ENCODE measurements at places on chromosomes 16 and 17. TPM values are rescaled to one million over a fixed set of nuclear protein-coding genes. Genes with fewer than 3 reads are reported as not detected.

The OR1A1 gene
- not detected for total RNA-seq

The CDH8 gene
- total RNA-seq: 0.04 TPM

The TRAF4 gene
- 2.0 TPM for total RNA-seq

The SCNN1G gene
- not detected for total RNA-seq

The HELZ gene
- total RNA-seq: 33.7 TPM

The DHRS7C gene
- total RNA-seq: 39.9 TPM

The OR3A3 gene
- total RNA-seq: not detected

The CD300LB gene
- total RNA-seq: 0.16 TPM

- H3K4me1 ChIP-seq: peaks cover 28% of the 10 kb centered on the region
- no peak overlapping the region for H3K4me3 ChIP-seq
- no peaks in the 10 kb centered on the region for H3K36me3 ChIP-seq
- DNase-seq: no peak
- H3K27me3 ChIP-seq: no peaks in the 10 kb centered on the region
- H3K27ac ChIP-seq: no peak overlapping the region
These were observed 187.0 kb downstream of the ZFHX3 start for GRCh38 chr16:72860726-72861562.

DNA sequence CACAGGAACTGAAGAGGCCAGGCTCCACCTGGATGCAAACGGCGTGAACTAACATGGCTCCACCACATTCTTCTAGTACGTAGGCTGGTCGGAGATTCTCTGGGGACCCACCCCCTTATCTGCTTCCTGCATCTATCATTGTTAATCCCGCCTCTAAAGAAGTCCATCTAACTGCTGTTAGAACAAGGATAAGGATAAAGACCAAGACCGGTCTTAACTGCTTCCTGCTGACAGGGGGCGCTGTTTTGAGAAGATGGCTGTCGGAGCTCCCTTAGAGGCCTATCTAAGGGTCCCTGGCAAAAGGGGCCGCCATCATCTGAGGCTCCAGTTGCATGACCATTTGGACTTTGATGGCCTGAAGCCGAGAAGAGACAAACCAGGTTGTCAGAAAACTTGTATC is 25.8 kb upstream of the TNFSF12 start:
- H3K4me1 ChIP-seq: no peaks in the 10 kb centered on the region
- no peak for DNase-seq

GRCh38 chr16:78785218-78785617 is 685.8 kb downstream of the WWOX start:
- H3K27me3 ChIP-seq: no peaks in the 10 kb centered on the region
- H3K4me1 ChIP-seq: no peaks in the 10 kb centered on the region
- H3K36me3 ChIP-seq: no peaks in the 10 kb centered on the region
- H3K4me3 ChIP-seq: no peak overlapping the region
- no peak for DNase-seq

- DNase-seq: no peak
- H3K27me3 ChIP-seq: peaks cover 60% of the 10 kb centered on the region
- no peak overlapping the region for H3K27ac ChIP-seq
- no peaks in the 10 kb centered on the region for H3K36me3 ChIP-seq
- no peaks in the 10 kb centered on the region for H3K4me1 ChIP-seq
These were observed 6.0 kb upstream of the RBFOX3 start for GRCh38 chr17:79616801-79617200.

DNA sequence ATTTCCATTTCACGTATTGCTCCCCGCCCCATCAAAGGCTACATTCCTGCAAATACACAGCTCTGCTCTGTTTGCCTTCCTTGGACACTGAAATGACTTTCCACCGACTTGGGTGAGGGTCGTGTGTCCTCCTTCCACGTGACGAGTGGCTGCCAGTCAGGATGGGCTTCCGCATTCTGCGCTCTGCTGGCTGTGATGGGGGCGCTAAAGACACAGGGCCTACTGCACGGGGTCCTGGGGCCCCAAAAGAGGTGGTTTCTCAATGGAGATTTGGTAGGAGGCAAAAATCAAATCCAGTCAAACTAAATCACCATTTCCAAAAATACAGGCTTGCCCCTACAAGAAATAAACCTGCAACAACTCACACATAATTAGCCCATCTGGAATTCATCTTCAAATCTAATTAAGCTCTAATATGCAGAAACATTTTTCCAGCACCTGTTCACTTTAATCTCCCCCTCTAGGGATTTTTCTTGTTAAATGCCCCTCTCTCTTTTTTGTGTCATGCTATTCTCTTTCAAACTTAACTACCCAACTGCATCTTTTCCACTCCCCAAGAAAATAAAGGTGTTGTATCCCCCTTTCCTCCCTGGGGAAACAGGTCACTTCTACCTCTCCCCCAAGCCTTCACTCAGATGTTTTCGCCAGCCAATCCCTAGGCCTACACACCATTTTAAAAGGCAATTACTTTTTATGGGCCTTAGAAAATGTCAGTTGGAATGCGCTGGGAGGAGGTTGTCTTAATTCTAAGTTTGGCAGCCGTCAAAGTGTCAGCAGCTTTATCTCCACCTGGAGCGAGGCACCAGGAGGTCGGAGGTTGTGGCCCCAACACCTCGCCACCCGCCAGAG is 21.9 kb upstream of the FAAP100 start:
- H3K27ac ChIP-seq: no peak overlapping the region
- no peak for DNase-seq
- peaks cover 17% of the 10 kb centered on the region for H3K4me1 ChIP-seq
- H3K36me3 ChIP-seq: no peaks in the 10 kb centered on the region
- H3K4me3 ChIP-seq: no peak overlapping the region
- H3K27me3 ChIP-seq: no peaks in the 10 kb centered on the region

- no peak overlapping the region for H3K4me3 ChIP-seq
- peak overlapping the region; percentile 96 for H3K27ac ChIP-seq
- H3K36me3 ChIP-seq: no peaks in the 10 kb centered on the region
- no peaks in the 10 kb centered on the region for H3K27me3 ChIP-seq
- H3K4me1 ChIP-seq: peaks cover 32% of the 10 kb centered on the region
These were observed 2.3 kb downstream of the RSAD1 start for GRCh38 chr17:50480854-50481490.

- no peak overlapping the region for H3K4me3 ChIP-seq
- peaks cover 69% of the 10 kb centered on the region for H3K4me1 ChIP-seq
- peak overlapping the region; percentile 72 for H3K27ac ChIP-seq
- DNase-seq: no peak
- H3K36me3 ChIP-seq: peaks cover 28% of the 10 kb centered on the region
These were observed 11.3 kb upstream of the CYTH1 start for GRCh38 chr17:78793415-78793814.

- H3K4me1 ChIP-seq: peaks cover 15% of the 10 kb centered on the region
- H3K4me3 ChIP-seq: no peak overlapping the region
- no peaks in the 10 kb centered on the region for H3K36me3 ChIP-seq
- H3K27ac ChIP-seq: no peak overlapping the region
These were observed 130.6 kb upstream of the KCNJ16 start for GRCh38 chr17:69944406-69944805.

DNA sequence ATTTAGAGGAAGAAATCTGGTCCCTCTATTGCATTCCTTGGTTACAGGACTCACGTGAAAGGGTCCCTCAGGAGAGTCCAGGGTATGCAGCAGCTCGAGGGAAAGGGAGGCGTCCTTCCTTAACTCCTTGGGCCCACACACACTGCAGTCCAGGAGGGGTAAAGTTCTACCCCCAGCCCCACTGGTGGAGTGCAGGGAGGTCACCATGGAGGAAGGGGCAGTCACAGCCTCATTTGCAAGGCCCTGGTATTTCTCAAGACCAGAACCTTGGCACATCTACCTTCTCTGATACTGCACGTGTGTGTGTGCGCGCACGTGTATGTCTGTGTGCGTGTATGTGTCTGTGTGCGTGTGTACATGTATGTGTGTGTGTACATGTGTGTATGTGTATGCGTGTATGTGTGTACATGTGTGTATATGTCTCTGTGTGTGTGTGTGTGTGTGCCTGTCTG is 11.1 kb downstream of the HIC1 start:
- no peak for DNase-seq
- peak overlapping the region; percentile 70 for H3K27ac ChIP-seq
- H3K27me3 ChIP-seq: no peaks in the 10 kb centered on the region

- H3K27me3 ChIP-seq: no peaks in the 10 kb centered on the region
- peak; percentile 86 for DNase-seq
- peak overlapping the region; percentile 59 for H3K27ac ChIP-seq
- H3K4me1 ChIP-seq: peaks cover 13% of the 10 kb centered on the region
- H3K4me3 ChIP-seq: no peak overlapping the region
These were observed 11.3 kb upstream of the MLLT6 start for GRCh38 chr17:38693700-38694329.

GRCh38 chr17:57523926-57524632 is 221.0 kb downstream of the CCDC182 start:
- no peak overlapping the region for H3K4me3 ChIP-seq
- peaks cover 31% of the 10 kb centered on the region for H3K4me1 ChIP-seq
- H3K27ac ChIP-seq: peak overlapping the region; percentile 39
- DNase-seq: peak; percentile 84
- no peaks in the 10 kb centered on the region for H3K27me3 ChIP-seq

DNA sequence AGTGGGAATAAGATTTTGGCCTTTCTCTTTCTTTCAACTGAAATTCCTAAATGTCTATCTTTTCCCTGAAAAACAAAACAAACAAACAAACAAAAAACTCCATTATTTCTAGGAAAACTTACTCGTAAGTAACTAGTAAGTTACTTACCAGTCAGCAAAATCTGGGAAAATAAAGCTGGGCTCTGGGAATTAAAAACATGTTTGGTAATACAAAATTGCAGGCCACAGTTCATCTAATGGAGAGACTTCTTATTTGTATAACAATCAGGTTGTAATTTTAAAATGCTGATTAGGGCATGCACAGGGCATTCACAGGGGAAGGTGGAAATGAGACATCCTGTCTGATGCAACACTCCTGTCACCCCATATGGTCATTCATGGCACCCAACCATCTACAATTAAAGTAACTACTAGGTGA is 3.8 kb upstream of the WIPI1 start:
- no peak for DNase-seq
- peak overlapping the region; percentile 95 for H3K27ac ChIP-seq
- peaks cover 41% of the 10 kb centered on the region for H3K4me1 ChIP-seq
- no peaks in the 10 kb centered on the region for H3K27me3 ChIP-seq
- H3K36me3 ChIP-seq: no peaks in the 10 kb centered on the region

DNA sequence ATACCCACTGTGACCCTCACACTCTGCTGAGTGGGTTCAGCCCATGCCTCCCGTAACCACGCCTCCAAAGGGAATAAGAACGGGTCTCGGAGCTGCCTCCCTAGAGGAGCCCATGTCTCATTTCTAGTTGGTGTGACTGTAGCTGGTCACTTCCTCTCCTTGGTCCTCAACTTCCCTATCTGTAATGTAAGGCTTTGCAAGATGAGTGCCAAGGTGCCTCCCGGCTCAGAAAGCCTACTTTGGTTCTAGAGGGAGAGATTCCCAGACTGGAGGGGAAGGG is 20.8 kb downstream of the C16orf74 start:
- no peak overlapping the region for H3K4me3 ChIP-seq
- H3K36me3 ChIP-seq: no peaks in the 10 kb centered on the region
- H3K4me1 ChIP-seq: no peaks in the 10 kb centered on the region
- no peaks in the 10 kb centered on the region for H3K27me3 ChIP-seq
- DNase-seq: no peak

GRCh38 chr16:88456356-88457292 is 3.5 kb downstream of the ZFPM1 start:
- H3K36me3 ChIP-seq: no peaks in the 10 kb centered on the region
- no peak overlapping the region for H3K27ac ChIP-seq
- DNase-seq: no peak
- H3K27me3 ChIP-seq: peaks cover 49% of the 10 kb centered on the region

DNA sequence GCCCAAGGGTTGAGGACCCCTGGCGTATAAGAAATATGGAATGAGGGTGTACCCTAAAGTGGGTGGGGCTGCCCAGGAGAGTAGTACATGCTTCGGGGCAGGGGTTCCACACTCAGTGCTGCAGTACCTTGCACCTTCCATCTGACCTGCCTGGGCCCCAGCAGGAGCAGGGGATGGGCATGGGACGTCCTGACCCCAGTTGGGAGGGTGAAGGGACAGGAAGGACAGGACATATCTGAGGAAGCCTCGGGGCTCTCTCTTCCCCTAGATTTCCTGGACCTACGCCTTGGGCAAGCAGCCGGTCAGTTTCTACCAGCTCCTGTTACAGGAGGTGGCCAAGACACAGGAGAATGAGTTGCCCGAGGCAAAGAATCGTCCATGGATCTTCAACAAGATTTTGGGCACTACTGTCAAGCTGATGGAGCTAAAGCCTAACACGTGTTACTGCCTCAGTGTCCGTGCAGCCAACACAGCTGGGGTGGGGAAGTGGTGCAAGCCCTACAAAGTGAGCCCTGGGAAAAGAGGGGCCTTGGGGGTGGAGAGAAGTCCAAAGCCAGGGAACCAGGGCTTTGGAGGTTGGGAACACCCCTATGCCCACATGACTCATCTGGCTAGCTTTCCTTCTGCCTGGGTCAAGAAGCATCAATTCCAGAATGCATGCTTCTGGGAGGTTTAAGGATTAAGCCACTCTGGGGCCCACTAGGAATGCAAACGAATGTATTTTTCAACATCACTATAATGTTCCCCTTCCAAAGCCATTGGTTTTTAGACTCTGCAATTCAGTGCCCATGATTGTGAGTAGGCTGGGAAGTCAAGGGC is 7.9 kb downstream of the FNDC8 start:
- no peak for DNase-seq
- H3K4me1 ChIP-seq: no peaks in the 10 kb centered on the region
- H3K27ac ChIP-seq: no peak overlapping the region
- no peaks in the 10 kb centered on the region for H3K27me3 ChIP-seq

DNA sequence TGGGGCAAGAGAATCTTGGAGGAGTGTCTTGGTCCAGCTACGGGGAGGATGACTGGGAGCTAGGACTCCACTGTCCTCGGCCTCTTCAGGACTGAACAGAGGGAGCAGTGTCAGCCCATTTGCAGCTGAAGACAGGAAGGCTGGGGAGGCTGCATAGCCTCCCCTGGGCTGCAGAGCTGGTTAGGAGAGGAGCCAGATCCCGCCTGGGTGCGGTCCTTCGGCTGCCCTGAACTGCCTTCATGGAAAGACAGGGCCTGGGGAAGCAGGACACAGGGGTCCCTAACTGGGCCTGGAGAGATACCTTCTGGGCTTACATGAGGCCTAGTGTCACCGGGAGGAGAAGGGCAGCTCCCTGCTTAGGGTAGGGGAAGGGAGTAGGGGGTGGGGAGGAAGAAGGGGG is 26.6 kb downstream of the UNC13D start:
- no peaks in the 10 kb centered on the region for H3K27me3 ChIP-seq
- H3K4me3 ChIP-seq: no peak overlapping the region

GRCh38 chr17:29870836-29871465 is 59.1 kb downstream of the SSH2 start:
- no peak for DNase-seq
- H3K4me1 ChIP-seq: peaks cover 11% of the 10 kb centered on the region
- H3K27me3 ChIP-seq: no peaks in the 10 kb centered on the region
- no peaks in the 10 kb centered on the region for H3K36me3 ChIP-seq

GRCh38 chr16:49757559-49758069 is 98.3 kb downstream of the ZNF423 start:
- H3K27me3 ChIP-seq: no peaks in the 10 kb centered on the region
- no peaks in the 10 kb centered on the region for H3K36me3 ChIP-seq
- peaks cover 3% of the 10 kb centered on the region for H3K4me1 ChIP-seq
- no peak overlapping the region for H3K27ac ChIP-seq
- no peak overlapping the region for H3K4me3 ChIP-seq
- DNase-seq: no peak
